Type B pancreatic cell (in vitro differentiated cells): ENCODE measurements at places on chromosomes 6 and 20.

DNA sequence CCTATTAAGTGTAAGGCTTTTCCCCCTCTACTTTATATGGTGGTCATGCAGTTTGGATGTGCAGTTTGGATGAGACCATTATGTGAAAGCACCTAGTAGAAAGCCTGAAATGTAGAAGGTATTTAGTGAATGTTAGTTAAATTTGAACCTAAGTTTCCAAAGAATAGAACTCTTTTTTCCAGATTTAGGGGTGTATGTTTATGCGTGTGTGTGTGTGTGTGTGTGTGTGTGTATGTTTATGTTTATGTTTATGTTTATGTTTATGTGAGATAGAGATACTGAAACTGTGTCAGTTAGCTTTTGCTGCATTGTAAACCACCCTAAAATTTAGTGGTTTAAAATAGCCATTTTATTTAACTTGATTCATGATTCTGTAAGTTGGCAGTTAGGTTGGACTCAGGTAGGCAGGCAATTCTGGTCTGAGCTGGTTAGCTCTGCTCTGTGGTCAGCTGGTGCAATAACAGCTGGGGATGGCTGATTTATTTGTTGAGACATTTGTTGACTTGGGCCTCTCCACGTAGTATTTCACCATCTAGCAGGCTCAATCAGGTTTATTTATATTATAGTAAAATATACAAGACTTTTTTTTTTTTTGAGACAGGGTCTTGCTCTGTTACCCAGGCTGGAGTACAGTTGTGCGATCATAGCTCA is 54.0 kb downstream of the STK4 start:
- H3K36me3 ChIP-seq, result peaks cover 9% of the 10 kb centered on the region
- no peak overlapping the region for H3K27ac ChIP-seq
- no peak overlapping the region for H3K4me3 ChIP-seq
- H3K27me3 ChIP-seq, result no peaks in the 10 kb centered on the region
- peaks cover 27% of the 10 kb centered on the region for H3K4me1 ChIP-seq

DNA sequence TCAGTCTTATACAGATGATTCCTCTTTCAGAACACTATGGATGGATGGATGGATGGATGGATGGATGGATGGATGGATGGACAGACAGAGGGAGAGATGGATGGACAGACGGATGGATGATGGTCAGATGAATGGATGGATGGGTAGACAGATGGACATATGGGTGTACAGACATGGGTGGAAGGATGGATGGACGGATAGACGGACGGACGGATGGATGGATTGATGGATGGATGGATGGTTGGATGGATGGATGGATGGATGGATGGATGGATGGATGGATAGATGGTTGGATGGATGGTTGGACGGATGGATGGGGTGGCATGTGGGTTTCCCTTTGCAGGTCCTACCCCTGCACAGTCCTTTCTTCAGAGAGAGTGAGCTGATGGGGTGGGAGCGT is 320.7 kb downstream of the CDH4 start:
- no peak for DNase-seq
- H3K27ac ChIP-seq, result no peak overlapping the region
- H3K27me3 ChIP-seq, result peaks cover 11% of the 10 kb centered on the region
- H3K36me3 ChIP-seq, result no peaks in the 10 kb centered on the region

- peak overlapping the region; percentile 68 for H3K27ac ChIP-seq
- H3K4me3 ChIP-seq, result peak overlapping the region; percentile 85
- H3K27me3 ChIP-seq, result no peaks in the 10 kb centered on the region
- no peaks in the 10 kb centered on the region for H3K36me3 ChIP-seq
- DNase-seq, result no peak
Measured at GRCh38 chr20:62405981-62406513, 1.0 kb downstream of the CABLES2 start.

DNA sequence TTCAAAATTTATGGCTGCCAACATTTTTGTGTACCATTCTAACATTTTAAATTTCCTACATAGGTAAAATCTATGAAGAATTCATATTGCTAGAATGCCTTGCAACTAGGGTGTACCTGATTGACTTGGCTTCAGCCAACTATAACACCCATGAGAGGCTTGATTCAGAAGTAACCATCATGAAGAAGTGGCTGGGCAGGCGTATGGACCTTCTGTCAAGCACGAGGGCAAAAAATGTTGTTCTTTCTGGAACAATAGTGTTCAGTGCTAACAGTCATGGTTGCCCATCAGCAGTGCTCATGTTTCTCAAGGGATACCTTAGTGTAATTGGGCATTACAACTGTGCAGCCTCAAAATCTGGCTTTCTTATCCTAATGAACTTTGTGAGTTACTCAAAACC is 42.9 kb downstream of the ID4 start:
- DNase-seq, result no peak
- no peak overlapping the region for H3K4me3 ChIP-seq
- H3K36me3 ChIP-seq, result no peaks in the 10 kb centered on the region
- no peaks in the 10 kb centered on the region for H3K4me1 ChIP-seq
- H3K27me3 ChIP-seq, result no peaks in the 10 kb centered on the region
- H3K27ac ChIP-seq, result no peak overlapping the region

DNA sequence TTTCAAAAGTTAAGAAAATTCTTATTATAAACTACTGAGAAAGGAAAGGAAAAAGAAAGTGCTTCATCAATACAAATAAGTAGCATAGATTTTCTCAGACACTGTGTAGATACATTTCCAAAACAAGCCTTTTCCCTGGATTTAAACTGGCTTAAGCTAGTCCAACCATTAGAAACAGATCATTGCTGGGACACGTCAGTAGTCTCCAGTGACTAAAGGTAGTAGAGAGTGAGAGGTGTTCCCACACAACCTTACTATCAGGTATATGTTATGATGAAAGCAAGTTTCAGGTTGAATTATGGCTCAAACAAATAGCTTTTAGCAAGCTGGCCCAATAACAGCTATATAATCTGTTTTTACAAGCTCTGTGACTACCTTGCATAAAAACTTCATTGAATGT is 47.3 kb upstream of the SLC2A12 start:
- peaks cover 4% of the 10 kb centered on the region for H3K4me1 ChIP-seq
- no peak for DNase-seq
- no peaks in the 10 kb centered on the region for H3K36me3 ChIP-seq
- no peak overlapping the region for H3K4me3 ChIP-seq
- H3K27ac ChIP-seq, result no peak overlapping the region

DNA sequence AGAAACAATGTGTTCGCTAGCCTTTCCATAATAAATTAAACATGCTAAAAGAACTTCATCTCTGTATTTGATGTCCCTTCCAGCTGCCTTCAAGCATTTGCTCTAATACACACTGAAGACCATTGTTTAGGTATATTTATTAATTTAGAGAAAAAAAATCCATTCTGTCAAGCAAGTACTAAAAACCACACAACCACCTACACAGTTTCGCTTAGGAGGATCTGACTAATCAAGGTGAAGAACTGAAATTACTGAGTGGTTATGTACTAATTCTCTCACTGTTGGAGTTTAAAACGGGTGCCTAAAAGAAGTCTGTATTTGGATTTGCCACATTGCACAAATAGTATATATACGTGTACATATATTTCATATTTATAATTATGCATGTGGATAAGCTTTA is 58.9 kb downstream of the GMDS start:
- H3K4me1 ChIP-seq, result peaks cover 23% of the 10 kb centered on the region
- H3K4me3 ChIP-seq, result no peak overlapping the region
- no peak overlapping the region for H3K27ac ChIP-seq
- H3K36me3 ChIP-seq, result no peaks in the 10 kb centered on the region

DNA sequence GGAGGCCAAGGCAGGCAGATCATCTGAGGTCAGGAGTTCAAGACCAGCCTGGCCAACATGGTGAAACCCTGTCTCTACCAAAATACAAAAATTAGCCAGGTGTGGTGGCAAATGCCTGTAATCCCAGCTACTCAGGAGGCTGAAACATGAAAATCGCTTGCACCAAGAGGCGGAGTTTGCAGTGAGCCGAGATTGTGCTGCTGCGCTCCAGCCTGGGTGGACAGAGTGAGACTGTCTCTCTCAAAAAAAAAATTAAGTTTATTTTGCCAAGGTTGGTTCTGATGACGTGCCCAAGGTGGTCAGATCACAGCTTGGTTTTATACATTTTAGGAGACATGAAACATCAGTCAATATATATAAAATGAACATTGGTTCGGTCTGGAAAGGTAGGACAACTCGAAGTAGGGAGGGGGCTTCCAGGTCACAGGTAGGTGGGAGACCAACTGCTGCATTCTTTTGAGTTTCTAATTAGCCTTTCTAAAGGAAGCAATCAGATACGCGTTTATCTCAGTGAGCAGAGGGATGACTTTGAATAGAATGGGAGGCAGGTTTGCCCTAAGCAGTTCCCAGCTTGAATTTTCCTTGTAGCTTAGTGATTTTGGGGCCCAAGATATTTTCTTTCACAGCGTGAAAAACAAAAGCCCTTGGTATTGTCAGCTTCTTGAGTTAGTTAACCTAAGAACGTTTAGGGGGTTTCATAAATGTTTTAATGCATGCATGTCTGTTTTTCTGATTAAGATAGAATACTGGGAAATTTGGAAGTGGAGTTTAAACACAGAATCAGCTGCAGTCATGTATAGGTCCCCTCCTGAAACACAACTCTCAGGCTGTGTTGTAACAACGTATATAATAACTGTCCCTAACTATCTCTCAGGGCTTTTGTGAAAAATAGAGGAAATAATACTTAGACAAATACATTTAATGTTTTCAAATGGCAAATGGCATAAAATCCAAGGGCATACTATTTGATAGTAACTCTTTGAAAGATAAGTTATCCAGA is 16.7 kb downstream of the ACOT13 start:
- H3K36me3 ChIP-seq, result peaks cover 6% of the 10 kb centered on the region
- DNase-seq, result no peak
- no peak overlapping the region for H3K27ac ChIP-seq
- no peak overlapping the region for H3K4me3 ChIP-seq

DNA sequence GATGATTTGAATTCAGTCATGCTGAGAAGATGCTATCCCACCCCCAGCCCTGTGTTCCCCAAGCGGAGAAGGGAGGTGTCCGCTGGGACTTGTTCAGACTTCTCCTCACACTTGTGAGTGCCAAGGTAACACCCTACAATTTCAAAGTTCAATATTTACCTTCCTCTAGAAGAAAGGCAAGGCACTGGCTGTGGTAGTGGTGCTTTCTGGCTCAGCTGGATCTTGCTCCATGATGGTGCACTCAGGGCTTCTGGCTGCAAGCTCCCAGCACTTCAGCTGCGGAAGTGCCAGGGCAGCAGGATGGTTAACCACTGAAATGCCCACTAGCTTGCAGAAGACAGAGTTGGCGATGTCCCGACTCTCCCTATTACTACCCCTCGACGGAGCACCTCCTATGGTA is 135.4 kb downstream of the MTFR2 start:
- H3K36me3 ChIP-seq, result peaks cover under 1% of the 10 kb centered on the region
- no peak for DNase-seq
- no peak overlapping the region for H3K27ac ChIP-seq
- H3K27me3 ChIP-seq, result no peaks in the 10 kb centered on the region
- H3K4me3 ChIP-seq, result no peak overlapping the region

DNA sequence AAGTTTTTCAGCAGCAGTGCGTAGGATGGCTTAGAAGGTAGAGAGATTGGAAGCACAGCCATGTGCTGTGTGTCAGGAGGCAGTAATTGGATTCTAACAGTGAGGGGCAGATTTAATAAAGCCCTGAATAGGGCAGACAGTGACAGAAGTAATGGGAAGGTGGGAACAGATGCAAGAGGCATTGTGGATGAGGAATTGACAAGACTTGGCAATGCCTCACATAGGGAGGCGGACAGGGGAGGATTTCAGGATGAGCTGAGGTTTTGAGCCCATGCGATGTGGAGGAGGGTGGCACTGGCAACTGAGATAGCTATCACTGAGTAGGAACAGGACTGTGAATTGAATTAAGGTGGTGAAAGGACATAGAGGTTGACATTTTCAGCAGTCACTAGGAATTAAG is 262.2 kb upstream of the FLRT3 start:
- no peak for DNase-seq
- H3K4me3 ChIP-seq, result no peak overlapping the region
- no peak overlapping the region for H3K27ac ChIP-seq
- no peaks in the 10 kb centered on the region for H3K27me3 ChIP-seq
- peaks cover 17% of the 10 kb centered on the region for H3K4me1 ChIP-seq

- peaks cover 3% of the 10 kb centered on the region for H3K4me1 ChIP-seq
- DNase-seq, result no peak
- H3K27me3 ChIP-seq, result peaks cover 22% of the 10 kb centered on the region
Measured at GRCh38 chr6:43291708-43292107, 6.4 kb upstream of the SLC22A7 start.

- H3K4me1 ChIP-seq, result peaks cover 28% of the 10 kb centered on the region
- DNase-seq, result no peak
- no peaks in the 10 kb centered on the region for H3K27me3 ChIP-seq
- no peak overlapping the region for H3K4me3 ChIP-seq
- peak overlapping the region; percentile 78 for H3K27ac ChIP-seq
- H3K36me3 ChIP-seq, result no peaks in the 10 kb centered on the region
Measured at GRCh38 chr6:44042261-44042988, 84.8 kb downstream of the MRPL14 start.

DNA sequence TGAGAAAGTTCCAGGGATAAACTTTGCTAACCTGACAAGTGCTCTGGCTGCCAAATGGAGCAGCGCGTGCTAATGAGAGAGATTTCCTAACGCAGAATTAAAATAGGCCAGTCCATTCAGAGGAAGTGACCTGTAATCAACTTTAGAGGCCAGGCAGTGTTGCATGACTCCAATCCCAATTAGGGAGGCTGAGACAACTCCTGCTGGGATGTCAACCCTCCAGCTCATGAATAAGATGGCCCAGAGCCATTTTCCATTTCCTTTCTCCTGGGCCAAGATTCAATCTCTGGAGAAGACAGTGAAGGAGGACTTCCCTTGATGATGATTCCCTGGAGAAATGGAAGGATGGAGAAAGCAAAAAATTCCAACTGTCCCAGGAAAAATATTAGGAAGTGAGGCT is 241.5 kb upstream of the RNF24 start:
- no peaks in the 10 kb centered on the region for H3K4me1 ChIP-seq
- H3K27ac ChIP-seq, result no peak overlapping the region
- no peaks in the 10 kb centered on the region for H3K36me3 ChIP-seq
- H3K4me3 ChIP-seq, result no peak overlapping the region
- no peak for DNase-seq
- peaks cover 41% of the 10 kb centered on the region for H3K27me3 ChIP-seq

DNA sequence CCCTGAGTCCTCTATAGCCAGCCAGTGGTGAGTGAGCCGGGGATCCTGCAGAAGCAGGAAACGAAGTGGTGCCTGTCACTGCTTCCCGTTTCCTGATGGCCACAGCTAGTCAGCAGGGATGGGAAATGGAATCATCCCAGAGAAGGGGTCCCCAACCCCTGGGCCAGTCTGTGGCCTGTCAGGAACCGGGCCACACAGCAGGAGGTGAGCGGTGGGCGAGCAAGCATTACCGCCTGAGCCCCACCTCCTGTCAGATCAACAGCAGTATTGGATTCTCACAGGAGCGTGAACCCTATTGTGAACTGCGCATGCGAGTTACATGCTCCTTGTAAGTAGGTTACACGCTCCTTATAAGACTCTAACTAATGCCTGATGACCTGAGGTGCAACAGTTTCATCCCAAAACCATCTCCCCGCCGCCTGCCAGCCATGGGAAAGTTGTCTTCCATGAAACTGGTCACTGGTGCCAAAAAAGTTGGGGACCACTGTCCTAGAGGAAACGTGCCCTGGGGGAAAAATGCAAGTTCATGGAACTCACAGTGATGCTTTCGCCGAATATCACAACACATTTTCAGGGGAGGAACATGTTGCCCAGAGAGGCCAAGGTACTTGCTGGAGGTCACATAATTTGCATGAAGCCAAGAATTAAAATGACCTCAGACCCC is 113.8 kb downstream of the JPH2 start:
- H3K4me1 ChIP-seq, result no peaks in the 10 kb centered on the region
- H3K36me3 ChIP-seq, result no peaks in the 10 kb centered on the region
- peaks cover 10% of the 10 kb centered on the region for H3K27me3 ChIP-seq
- H3K4me3 ChIP-seq, result no peak overlapping the region
